ENCODE measurements at places on chromosomes 6 and 20. TPM values are rescaled to one million over a fixed set of nuclear protein-coding genes. Genes with fewer than 3 reads are reported as not detected.
A peak's percentile ranks its signal among the peaks of the same experiment; 100 is the strongest.

- peak; percentile 77 for DNase-seq
Measured at GRCh38 chr20:44609516-44610312, 27.3 kb downstream of the PKIG start.

GRCh38 chr6:165715428-165715827 lies 52.4 kb upstream of the PDE10A start:
- DNase-seq, result no peak

DNA sequence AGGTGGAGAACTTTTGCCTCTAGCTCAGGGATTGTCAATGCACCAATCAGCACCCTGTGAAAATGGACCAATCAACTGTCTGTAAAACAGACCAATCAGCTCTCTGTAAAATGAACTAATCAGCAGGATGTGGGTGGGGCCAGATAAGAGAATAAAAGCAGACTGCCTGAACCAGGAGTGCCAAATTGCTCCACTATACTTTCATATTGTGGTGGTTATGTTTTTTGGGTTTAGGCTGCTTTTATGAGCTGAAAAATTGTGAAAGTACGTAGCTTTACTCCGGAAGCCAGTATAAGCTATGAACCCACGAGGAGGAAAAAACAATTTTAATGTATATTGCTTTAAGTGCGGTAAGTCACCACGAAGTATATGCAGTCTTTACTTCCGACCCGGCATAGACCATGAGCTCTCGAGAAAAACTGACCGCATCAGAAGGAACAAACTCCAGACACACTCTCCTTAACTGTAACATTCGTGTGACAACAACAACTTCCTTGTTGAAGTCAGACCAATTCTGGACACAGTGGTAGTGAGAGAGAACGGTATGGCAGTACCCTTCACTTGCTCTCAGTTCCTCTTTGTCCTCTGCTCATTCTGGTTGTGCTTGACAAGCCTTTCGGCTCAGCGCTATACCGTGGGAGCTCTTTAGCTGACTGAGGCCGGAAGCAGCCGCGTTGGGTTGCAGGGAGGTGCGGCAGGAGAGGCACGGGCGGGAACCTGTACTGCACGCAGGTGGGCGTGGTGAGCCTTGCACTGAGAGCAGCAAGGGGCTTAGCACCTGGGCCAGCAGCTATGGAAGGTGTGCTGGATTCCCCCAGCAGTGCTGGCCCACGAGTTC lies 81.9 kb upstream of the E2F3 start:
- no peak for DNase-seq

- DNase-seq, result no peak
Measured at GRCh38 chr6:12506159-12506558, 210.4 kb upstream of the PHACTR1 start.

The SLC22A23 gene
- polyA plus RNA-seq, result 18.1 TPM

The CLIC5 gene
- 16.6 TPM for polyA plus RNA-seq

The LY6G6D gene
- polyA plus RNA-seq, result not detected

All from right lung (tissue), 10 donors.